ENCODE measurements at places on chromosomes 2 and 18.

GRCh38 chr2:223654384-223654915 is 52.3 kb upstream of the SCG2 start:
- DNase-seq, result peak; percentile 45

DNA sequence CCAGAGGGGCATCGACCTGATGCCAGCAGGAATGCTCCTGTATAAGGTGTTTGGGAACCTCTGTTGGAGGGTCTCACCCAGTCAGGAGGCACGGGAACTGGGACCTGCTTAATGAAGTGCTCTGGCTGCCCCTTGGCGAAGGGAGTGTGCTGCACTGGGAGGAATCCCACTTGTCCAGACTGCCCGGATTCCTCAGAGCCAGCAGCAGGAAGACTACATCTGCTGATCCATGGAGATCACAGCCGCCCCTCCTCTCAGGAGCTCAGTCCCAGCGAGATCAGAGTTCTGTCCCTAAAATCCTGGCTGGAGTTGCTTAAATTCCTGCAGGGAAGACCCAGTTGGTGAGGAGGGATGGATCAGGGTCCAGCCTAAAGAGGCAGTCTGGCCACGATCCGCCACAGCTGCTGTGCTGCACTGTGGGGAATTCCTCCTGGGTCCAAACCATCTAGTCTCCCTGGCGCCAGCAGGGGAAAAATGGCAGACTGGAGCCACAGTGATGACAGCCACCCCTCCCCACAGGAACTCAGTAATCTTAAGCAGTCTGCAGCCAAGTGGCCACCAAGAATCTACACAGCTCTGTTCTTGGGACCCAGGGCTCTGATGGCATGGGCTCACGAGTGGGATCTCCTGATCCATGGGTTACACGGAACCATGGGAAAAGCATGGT is 76.5 kb upstream of the NRP2 start:
- DNase-seq, result no peak

GRCh38 chr2:46393347-46393820 is 86.0 kb upstream of the TMEM247 start:
- DNase-seq, result no peak

GRCh38 chr2:105725388-105725787 is 19.3 kb upstream of the NCK2 start:
- DNase-seq, result no peak

DNA sequence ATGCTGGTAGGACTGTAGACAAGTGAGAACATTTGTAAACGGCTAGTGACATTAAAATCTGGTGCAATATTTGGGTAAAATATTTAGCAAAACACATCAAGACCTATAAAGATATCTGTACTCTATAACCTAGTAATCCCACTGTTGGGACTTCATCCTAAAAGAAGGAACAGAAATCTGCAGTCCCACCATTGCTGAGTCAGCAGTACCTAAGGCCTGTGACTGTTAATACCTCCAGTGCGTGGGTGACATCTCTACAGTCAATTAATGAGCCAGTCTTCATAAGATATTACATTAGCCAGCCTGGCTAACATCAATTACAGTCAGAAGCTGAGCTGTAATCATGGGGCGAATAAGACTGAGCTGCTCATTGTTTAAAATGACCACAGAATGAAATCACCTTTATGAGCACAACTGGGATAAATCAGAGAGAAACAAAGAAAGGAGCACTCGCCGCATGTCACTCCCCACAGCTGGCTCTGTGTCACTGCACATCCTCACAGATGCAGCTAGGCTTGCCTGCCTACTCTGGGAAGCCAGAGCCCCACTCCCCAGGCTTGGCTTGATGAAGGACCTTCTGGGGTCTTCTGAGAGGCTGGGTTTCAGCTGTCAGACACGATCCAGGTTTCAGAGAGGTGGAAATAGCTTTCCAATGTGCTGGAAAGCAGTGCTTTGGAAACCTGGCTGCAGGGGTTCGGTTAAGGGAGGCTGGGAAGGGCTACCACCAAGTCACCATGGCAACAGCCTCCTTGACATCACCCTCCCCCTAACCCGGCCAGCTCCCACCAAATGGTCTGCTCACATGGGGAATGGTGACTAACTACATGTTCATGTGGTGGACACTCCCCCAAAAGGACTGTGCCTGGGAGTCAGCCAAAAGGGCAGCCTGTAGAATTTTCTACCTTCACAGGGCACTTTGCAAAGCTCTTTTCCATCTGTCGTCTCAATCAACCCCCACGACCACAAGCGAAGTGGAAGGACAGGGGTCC is 145.0 kb downstream of the ZBTB7C start:
- peak; percentile 16 for DNase-seq

DNA sequence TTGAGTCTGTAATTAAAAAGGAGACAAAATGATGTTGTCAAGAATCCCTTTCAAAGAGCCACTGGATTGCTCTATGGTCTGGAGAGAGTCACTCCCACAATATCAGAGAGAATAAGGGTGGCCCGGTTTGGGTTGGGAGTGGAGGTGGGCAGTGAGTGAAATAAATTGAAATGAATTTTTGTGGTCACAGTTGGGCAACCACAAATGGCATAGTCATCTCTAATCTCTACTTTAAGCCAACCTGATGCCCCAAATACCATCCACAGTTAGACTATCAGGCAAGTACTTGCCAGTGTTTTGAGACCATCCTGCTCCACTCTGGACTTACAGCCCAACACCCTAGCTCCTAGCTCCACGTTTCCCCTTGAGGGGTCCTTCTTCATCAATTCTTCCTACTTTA is 559.7 kb downstream of the BCL11A start:
- no peak for DNase-seq

DNA sequence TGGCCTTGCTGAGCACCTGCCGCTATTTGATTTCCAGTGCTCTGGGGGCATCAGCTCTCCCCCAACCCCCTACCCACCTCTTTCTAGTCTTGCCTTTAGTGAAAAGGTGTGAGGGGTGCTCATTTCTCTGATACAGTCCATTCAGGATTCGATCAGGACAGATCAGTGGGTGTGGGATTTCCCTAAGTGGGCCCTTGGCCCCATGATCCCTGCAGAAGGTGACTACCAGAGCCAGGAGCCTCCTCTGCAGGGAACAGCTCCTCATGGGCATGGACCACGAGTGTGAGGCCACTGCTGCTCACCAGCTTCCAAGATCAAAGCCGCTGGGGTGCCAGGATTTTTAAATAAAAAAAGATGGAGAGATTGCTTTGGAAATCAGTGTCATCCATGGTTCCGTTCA is 835.2 kb upstream of the ID2 start:
- no peak for DNase-seq

GRCh38 chr2:214193943-214194342 is 216.9 kb upstream of the VWC2L start:
- DNase-seq, result peak; percentile 62

GRCh38 chr2:74391580-74392448 is 11.7 kb upstream of the DCTN1 start:
- peak; percentile 89 for DNase-seq

DNA sequence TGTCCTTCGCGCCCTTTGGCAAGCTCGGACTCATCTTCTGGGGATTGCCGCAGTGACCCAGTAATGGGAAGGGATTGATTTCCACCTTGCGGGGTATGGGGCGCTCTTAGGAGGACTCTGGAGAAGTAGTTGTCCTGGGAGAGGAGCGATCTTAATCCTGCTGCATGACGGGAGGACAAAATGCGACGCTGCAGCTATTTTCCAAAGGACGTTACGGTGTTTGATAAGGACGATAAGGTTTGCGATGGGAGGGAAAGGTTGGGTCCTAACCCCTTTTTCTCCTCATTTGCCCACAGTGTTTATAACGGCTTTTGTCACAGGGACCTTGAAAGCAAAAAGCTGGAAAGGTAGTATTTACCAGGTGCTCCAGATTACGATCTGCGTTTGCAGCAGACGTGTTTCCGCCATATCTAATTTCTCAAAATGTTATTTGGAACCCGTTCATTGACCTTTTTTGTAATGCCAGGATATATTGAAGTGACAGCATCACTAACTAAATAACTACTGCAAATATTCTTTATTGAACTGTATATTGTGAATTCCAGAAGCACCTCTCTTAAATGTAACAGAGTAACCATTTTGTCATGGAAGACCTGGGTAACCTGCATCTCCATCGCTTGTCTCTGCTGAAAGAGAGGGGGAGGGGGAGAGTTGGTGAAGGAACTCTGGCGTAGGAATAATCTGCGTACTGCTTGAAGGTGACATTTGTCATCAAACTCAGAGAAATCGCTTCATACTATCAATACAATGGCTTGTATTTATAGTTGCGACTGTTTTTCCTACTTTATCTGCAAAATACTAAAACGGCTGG is 590 bp downstream of the MDH1 start:
- no peak for DNase-seq

DNA sequence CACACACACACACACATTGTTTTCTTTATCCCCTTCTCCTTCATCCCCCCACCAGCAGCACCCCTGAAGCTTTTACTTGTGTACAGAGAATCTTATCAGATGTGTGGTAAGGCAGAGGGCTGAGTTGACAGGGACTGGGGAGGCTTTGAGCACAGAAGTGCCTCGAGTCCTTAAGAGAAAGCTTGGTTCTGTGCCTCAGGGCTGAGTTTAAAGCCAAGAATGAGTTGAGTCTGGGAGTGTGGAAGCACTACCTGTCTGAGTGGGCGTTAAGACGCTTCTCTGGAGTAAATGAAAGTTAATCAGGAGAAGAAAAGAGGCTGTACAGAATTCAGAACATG is 2.7 kb downstream of the ID2 start:
- DNase-seq, result no peak

- DNase-seq, result peak; percentile 35
These were observed 255.4 kb upstream of the CHAC2 start for GRCh38 chr2:53512071-53512826.

DNA sequence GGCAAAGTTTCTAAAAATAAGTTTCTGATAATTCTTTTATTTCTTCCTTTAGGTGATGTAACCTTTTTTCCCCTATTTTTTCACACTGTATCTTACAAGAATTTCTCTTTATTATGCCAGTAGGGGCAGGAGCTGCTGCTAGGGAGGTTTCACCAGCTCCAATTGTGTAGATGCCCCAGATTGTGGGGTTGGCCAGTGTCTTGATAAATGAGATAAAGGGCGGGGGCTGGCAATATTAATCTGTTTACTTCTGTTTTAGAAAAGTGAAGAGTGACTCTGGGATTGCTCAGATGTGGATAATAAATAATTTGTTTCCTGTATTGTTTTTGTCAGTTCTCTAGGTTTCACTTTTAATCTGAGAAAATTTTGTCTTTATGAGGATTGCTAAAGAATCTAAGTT is 190.4 kb downstream of the MC4R start:
- DNase-seq, result no peak

- peak; percentile 90 for DNase-seq
These were observed 34.0 kb upstream of the TMEM178A start for GRCh38 chr2:39631718-39632117.

GRCh38 chr18:41989508-41989907 is 34.5 kb downstream of the PIK3C3 start:
- no peak for DNase-seq

DNA sequence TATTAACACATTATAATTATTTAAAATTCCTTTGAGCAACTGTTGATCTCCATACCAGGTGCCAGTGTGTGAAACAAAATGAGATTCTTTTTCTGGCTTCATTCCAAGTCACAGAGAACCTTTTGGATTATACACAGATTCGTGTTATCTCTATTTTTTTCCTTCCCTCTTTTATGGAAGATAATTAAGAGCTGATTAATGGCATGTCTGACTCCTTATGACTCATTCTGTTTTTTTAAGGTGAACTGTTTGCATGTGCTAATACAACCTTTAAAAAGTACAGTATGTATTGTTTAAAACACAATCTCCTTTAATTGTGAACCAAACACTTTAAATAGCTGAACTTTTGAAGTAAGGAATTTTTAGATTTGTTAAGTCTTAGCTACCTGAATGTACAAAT is 39.3 kb downstream of the PELI1 start:
- peak; percentile 23 for DNase-seq

DNA sequence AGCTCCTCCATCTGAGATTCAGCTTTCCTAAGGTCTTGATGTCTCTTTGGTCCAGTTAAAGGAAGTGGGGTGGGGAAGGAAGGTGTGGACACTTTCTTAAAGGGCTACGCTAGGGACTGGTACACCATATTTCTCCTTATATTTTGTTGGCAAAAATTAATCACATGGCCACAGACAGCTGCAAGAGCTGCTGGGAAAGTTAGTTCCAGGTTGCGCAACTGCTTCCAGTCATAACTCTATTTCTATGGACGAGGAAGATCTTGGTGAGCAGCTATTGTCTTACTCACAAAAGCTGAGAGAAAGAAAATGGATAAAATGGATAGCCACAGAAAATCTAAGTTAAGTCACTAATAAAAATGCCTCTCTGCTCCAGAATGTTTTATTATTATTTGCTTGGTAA is 60.7 kb upstream of the PPM1B start:
- peak; percentile 43 for DNase-seq

GRCh38 chr2:217650716-217651360 is 352.0 kb downstream of the TNS1 start:
- peak; percentile 68 for DNase-seq

DNA sequence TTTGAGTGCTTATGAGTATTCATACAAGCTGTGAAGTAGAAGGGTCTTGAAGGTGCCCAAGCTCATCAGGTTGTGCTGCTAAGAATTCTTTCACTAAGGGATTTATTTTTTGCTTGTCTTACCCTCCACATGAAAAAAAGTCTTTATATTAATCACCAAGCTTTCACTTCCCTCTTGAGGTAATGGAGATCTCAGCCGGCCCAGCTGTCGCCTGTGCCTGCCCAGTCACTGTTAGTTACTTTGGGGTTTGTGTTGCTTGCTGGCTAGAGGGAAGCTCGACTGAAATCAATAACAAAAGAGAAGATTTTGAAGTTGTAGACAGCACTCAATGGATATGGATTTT is 21.9 kb downstream of the MC2R start:
- DNase-seq, result no peak

- DNase-seq, result no peak
These were observed 198.9 kb downstream of the SMAD7 start for GRCh38 chr18:48751727-48752468.

DNA sequence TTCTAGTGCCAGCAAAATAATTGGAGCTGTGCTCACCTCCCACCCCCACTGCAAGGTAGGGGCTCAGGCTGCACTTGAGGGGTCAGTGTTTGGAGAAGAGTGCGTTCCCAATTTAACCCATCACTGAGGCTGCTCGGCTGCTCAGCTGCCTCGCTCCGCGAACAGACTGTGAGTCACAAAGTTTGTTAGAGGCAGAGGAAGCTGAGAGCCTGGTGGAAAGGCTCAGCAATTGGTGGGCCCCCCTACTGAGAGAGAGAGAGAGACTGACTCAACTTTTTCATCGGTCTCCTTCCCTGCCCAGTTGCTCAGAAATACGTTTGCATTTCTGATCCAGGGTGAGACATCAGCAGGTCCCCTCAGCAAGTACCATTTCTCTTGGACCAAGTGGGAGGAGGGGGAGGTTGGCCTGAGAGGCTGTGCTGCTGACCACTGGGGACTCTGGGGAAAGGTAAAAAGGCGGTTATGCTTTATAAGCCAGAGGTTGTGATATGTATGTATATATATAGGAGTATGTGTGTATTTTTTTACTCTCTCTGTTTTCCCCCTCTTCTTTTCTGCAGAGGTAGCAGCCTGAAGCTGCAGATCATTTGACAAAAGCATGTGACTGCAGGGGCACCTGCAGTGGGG is 1.5 kb downstream of the EFR3B start:
- peak; percentile 82 for DNase-seq

GRCh38 chr18:21851327-21851961 is 110.9 kb downstream of the MIB1 start:
- DNase-seq, result peak; percentile 46

All from fibroblast of mammary gland (primary cell).